Umbilical cord (tissue), 2 donors: ENCODE measurements at places on chromosomes 3 and 15. TPM values are rescaled to one million over a fixed set of nuclear protein-coding genes. Genes with fewer than 3 reads are reported as not detected.

DNA sequence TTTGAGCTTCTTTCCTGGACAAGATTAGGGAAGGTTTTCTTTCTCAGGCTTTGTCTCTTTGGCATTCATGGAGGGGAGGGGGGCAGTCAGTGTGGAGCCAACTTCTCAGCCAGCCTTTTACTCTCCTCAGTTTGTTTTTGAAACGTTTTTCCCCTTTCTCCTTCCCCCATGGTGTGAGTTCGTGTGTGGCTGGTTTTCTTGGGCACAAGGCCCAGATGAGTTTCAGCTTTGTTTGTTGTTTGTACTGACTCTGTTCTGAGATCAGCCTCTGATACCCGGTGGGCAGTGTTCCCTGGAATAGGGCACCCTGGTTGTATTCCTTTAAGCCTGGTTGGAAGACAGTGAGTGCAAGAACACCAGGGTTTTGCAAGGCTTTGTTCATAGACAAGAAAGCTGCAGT is 168.2 kb upstream of the RARB start:
- DNase-seq, result peak; percentile 7

GRCh38 chr15:51678096-51678495 is 3.2 kb upstream of the SCG3 start:
- no peak for DNase-seq

DNA sequence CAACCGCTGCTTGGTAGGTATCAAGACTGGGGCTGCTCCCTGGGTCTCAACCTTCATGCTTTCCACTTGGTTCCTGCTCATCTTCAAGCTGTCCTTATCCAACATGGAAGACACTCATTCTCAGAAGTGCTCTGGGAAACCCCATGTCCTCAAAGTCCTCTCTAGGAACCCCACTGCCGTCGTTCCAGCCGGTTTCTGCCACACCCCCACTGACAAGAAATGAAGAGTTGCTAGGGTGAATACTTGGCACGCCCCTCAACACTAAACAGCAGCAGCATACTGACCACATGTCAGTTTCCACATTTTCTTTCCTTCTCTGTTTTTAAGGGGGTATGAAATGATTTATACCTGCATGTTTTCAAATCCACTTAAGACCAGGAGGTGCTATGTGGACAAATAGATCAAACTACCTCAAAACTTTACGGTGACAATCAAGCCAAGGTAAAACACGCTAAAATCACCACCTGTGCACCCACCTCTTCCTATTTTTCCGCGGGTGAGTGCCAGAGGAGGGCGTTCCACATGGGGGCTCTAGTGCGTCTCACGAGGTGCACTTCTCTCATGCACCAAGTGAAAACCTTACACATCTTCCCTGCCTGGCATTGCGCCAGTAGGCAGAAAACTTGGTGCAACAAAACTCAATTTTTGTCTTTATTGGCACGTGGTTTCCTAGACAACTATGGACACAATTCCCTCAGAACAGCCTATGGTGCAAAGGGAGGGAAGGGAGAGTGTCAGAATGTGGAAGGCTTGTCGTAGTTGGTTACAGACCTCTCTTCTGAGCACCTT is 125.1 kb downstream of the TJP1 start:
- DNase-seq, result no peak

DNA sequence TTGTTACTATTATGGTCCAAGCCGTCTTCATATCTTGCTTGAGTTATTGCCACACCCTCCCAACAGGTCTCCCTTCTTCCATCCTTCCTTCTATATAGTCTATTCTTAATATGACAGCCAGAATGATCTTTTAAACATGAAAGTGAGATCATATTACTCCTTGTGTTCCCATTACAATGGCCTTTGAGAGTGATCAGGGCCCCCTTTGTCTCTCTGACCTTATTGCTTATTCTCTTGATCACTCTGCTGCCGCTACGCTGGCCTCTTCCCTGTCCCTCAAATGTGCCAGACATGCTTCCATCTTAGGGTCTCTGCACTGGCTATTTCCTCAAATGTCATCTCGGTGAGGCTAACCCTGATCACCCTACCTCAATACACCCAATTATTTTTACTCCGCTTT is 38.1 kb downstream of the UBE2E2 start:
- DNase-seq, result no peak

Gene GPR156
- 0.96 TPM for total RNA-seq

Gene GNAT1
- total RNA-seq, result not detected
